ENCODE measurements at places on chromosomes 1 and 21.

DNA sequence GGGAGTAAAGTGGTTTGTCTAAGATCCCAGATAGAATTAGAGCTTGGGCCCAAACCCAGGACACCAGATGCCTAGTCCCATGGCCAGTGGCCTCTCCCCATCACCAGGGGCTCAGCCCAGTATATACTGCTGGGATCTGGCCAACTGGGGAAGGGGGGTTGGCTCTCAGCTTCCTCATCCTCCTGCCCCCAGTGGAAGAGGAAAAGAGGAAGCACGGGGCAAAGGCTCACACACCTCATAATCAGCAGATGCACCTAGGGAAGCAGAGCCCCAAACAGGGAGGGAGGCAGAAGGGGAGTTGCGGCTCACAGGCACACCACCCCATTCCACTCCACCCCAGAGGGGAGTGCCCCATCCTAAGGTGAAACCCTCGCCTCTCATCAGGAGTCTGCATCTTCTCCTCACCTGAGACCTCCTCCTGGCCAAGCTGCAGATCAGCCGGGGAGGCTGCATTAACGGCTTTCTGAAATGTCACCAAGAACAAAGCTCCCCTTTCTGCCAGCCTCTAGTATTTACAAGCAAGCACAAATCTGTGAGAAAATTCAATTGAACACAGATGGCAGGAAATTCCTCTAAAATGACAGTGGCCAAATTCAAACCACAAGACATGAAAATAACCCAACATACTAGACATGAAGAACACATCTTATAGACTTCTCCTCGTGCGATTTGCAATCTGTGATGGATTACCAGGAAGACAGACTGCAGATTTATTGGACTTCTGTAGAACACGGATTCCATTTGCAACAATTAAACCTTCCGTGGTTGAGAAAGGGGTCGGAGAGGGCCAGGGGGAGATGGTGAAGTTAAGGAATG, 82.8 kb downstream of the GLIS1 start:
- DNase-seq = no peak

GRCh38 chr1:40394491-40395172, 21.1 kb downstream of the SMAP2 start:
- no peak for DNase-seq

- DNase-seq = no peak
These were observed 16.5 kb downstream of the ADAM30 start for GRCh38 chr1:119879510-119880434.

GRCh38 chr1:12021616-12022015, 2.3 kb downstream of the MIIP start:
- no peak for DNase-seq

GRCh38 chr1:150507912-150508864, at the start of gene ECM1:
Gene ECM1, plus strand, starts transcription at chr1:150508109. Its CDS starts 101 bp downstream, at chr1:150508210.
- DNase-seq = no peak

DNA sequence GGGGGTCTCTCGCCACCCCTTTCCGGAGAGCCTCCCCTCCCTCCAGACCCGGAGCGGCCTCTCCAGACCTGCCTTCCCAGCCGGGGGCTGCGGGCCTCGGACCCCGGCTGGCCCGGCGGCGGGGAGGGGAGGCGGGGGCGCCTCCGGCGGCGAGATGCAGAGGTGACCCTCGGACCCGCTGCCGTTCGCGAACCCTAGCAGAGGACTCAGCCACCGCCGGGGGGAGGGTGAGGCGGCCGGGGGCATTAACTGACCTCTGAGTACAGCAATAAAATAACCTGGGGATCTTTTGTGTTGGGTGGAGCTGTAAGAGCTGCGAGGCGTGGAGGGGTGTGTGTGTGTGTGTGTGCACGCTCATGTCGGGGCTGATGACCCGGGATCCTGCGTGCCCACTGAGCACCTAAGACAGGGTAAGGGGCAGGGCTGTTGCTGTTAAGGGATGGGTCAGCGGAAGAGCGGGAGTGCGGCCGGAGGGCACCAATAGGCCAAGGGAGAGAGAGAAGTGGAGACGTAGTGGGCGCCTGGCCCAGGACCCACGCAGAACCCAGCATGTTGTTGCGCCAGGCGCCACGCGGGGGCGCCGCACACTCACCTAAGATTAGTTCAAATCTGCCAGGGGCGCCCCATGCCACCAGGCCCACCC, 6.3 kb downstream of the HAPLN2 start:
- no peak for DNase-seq

DNA sequence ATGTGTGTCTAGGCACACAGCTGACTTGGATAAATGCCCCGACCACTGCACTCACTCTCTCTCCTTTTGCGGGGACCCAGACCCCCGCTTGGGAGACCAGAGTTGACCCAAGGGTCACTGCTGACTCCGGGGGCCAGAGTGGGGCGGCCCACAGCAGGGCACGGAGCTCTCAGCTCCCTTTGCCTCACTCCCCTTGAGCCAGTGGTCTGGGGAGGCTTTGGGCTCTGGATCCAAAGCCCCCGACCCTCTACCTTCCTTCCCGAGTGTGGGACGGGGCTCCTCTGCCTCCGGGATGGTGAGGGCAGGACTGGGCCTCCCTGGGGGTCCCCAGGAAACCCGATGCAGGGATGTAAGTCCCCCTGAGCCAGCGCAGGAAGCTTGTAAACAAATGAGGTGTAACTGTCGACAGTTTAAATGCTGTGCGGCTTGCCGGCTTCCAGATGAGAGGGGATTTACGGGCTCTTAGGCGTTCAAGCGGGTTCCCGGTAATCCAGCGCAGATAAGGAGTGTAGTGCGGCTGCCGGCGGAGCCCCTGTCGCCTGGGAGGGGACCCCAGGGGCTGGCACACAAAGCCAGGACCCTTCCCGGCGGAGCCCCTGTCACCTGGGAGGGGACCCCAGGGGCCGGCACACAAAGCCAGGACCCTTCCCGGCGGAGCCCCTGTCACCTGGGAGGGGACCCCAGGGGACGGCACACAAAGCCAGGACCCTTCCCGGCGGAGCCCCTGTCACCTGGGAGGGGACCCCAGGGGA, 7.4 kb downstream of the ACTRT2 start:
- DNase-seq = peak; percentile 7

DNA sequence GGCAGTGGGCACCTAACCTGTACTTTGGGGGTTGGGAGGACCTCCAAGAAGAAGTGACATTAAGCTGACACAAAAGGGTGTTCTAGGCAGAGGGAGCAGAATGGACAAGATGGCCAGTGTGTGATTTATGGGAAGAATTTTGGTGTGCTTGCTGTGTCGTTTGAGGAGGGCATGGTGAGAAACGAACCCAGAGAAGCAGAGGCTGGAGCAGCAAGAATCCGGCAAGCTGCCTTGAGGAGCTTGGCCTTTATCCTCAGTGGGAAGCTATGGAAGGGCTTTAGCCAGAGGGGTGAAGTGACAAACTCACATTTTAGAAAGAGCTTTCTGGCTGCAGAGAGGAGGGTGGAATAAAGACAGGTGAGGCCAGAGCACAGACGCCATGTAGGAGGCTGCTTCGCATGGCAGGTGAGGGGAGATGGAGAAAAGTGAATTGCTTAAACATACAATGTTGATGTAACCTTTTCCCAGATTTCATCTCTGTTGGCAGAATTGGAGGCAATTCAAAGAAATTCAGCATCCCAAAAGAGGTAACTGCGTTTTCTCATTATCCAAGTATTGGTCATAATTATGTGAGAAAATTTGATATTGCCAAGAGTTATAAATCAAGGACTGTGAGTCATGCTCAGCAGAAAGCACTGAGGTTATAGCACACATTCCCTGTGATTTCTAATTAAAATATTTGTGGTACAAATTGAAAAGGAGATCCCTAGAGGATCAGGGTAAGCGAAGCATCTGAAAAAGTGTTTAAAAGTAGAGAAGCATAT, 26.5 kb downstream of the TRIM45 start:
- DNase-seq = no peak

DNA sequence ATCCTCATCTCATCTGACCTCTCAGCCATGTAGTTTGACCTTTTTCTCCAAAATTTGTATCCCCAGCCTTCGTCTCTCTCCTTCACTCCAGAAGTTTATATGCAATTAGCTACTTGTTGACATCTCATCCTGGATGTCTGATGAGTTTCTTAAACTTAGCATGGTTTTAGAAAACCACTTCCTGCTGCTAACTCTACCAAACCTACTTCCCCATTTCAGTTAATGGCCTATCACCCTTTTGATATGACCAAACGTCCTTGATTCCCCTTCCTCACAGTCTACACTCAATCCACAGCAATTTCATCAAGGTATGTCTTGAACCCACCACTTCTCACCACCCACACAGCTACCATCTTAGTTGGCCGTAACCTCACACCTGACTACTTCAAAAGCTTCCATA, 121.9 kb downstream of the LRRC40 start:
- no peak for DNase-seq

- DNase-seq = no peak
These were observed 37.3 kb upstream of the MORC3 start for GRCh38 chr21:36282568-36283230.

- DNase-seq = no peak
These were observed 38.8 kb upstream of the OR2B11 start for GRCh38 chr1:247496581-247497285.

GRCh38 chr1:64823691-64824476, 79.0 kb downstream of the RAVER2 start:
- peak; percentile 60 for DNase-seq

GRCh38 chr1:86776108-86776507, 71.7 kb downstream of the SH3GLB1 start:
- DNase-seq = no peak

DNA sequence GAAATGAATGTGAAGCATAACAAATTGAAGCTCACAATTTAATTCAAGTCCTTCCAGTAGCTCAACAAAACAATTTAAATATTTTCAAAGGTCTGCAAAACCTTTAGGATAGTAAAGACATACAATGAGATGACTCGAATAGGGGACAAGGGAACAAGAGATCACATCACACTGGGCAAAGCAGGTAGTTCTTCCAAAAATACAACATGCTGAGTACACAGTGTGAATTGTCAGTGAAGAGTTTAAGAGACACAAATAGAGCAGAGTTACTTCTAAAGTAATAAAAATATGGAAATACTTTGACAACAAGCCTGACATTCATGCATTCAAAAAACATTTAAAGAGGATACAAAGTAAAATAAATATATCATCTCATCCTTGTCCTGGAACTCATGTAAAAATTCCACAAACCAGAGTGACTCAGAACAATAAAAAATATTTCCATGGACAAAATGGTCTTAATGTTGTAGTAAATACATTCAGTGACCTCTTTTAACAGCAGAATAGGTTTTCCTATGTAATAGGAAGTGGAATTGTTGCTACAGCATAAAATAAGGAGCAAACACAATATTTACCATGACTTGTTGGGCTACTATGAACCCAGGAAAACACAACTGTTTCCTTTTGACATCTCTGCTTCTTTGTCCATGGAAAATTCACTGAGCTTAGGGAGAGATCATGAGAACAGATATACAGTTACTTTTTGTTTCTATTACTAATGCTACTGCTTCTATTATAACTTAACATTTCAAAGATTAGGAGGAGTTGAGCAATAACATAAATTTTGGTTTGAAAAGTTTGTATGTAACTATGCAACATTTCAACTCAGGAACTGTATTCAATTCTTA, 83.7 kb upstream of the BCL10 start:
- DNase-seq = no peak

DNA sequence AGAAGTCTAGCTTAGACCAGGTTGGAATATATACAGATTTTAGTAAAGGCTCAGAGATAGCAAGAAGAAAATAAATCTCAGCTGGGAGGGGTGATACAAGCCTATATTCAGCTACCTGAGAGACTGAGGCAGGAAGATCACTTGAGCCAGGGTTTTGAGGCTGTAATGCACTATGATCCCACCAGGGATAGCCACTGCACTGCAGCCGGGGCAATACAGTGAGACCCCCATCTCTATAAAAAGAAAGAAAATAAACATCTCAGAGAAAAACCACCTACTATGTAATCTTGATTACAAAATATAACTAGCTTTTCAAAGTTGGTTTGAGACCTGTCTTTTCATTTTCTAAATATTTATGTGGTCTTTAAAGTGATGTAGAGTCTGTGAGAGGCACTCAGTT, 47.7 kb downstream of the IL23R start:
- no peak for DNase-seq

DNA sequence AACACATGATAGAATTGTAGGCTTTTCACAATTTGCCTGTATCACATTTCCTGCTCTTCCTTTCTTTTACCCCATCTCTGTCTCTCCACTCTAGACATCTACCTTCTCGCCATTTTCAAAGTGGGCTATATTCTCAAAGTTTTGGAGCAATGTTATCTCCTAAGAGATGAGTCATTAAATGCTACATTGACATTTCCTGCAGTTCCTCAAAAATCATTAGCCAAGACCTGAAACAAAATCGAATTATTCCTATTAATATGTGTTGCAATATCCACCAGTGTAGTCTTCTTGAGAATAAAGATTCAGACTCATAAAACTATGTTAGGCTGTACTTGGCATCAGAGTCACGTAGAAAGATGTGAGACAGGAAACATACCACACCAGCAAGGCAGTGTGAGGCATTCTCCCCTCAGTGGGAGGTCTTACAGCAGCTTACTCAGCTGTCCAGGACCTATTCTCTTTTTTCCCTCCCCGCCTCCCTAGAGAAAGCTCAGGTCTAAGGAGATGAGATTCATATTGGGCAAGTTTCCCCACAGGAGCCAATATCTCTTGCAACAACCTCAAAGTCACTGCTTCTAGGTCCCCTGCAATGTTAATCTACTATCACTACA, 38.8 kb downstream of the FRRS1 start:
- DNase-seq = no peak

DNA sequence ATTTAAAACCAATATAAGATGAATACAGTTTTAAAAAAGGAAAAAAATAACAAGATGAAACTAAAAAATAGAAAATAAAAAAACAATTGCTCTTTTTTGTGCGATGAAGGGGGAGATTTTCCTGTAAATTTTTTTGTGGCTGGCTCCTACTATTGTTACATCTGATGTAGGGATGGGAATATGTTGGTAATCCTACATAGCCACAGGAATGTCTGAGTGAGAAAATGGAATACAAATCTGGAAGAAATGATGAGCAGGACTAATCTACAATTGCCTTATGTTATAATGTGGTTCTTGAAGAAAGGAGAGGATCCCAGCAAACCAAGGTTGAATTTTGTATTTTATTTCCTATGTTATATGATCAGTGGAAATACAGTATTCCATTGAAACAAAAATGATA, 40.9 kb downstream of the ATP6V1G3 start:
- no peak for DNase-seq

DNA sequence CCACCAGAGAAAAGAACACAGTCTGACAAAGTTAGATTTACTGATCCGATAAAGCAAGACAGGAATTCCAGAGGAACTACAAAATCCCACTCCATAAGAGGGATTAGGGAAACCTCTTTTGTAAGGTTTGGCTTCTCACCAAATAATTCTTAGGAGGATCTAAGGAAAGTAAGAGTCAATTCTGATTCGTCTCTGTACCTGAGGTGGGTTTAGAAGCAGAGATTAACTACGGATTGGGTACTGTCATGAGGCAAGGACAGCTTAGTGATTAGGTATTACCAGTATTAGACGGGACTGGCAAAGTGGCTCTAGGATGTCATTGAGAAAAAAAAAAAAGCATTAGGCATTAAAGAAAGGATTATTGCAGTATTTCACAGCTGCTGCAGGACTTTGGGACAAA, 371.7 kb upstream of the BRINP3 start:
- DNase-seq = no peak

- DNase-seq = no peak
These were observed 60.5 kb upstream of the CR2 start for GRCh38 chr1:207393610-207394009.

GRCh38 chr21:40647706-40648105, 199.3 kb downstream of the DSCAM start:
- no peak for DNase-seq

- DNase-seq = no peak
These were observed 358.9 kb upstream of the SGIP1 start for GRCh38 chr1:66175098-66175497.

- DNase-seq = no peak
These were observed 113.9 kb upstream of the USP24 start for GRCh38 chr1:55329091-55329490.

GRCh38 chr1:85344256-85344694, 67.8 kb upstream of the BCL10 start:
- DNase-seq = peak; percentile 10

Measured in NCI-H526 (cell line).